ENCODE measurements at places on chromosomes 2 and 18.

DNA sequence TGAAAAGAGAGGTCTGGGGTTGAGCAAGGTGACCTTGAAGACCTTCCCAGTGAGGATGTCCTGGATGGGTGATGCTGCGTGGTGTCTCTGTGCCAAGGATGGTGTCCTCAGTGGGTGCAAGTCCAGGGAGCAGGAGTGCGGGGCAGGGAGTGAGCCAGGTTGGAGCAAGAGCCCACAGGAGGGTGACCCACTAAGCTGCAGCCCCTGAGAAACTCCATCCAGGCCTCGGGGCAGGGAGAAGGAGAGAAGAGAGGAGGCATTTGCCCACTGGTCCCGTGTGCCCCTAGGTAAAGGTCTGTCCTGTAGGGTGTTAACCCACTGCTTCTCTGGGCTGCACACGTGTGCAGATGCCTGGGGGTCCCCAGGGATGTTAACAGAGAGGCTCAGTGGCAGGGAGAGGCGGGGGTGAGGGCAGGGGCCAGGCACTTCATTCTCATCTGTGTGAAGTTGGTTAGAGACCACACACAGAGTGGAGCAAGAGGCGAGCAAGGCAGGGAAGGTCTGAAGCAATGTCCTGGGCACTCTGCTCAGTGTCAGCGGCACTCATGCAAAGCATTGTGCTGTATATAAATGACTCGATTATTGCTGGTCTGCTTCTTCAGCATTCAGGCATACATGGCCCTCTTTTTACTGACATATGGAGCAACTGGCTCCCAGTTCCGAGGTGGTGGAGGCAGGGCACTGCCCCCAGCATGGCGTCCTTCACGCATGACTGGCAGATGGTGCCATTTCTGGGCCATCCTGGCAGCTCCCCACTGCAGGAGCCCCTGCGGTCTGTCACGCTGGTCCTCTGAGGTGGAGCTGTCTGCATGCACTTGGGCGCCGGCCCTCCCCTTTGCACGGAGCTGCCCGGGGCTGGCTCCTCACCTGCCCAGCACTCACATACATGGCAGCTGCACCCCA is 117.2 kb upstream of the HS6ST1 start:
- no peak for DNase-seq

- no peak for DNase-seq
Measured at GRCh38 chr2:96602330-96602823, 35.7 kb downstream of the KANSL3 start.

DNA sequence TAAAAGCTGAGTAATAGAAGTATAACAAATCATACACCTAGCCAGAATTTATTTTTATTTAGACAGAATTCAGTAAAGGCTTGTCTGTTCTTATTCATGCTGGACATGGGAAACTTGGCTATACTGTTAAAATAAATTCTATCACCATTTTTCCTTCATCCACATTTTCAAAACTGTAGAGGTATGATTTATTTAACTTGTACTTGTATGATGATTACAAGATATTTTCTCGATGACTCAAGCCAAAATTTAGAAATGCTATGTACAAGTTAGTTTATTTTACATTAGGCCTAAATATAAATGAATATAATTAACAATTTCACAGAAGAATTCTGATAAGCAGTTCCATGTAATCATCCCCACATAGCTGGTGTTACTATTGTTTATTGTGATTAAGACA is 194.8 kb upstream of the DOK6 start:
- no peak for DNase-seq

DNA sequence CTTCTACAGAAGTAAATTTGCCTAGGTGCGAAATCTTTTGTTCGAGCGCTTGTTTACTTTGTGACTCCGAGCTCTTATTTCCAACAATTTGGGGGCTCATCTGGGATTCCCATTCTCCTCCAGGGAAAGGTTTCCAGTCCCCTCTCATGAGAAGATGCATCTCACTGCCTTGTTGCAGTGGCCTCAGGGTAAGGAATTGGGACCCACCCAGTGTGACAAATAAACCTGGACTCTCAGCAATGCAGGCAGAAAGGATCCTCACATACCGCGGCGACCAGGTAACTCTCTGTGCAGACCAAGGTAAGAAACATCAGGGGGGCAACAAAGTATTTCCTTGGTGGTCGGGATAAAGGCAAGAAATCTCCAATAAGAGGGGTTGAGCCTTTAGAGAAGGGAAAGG is 1169.3 kb downstream of the DSC3 start:
- no peak for DNase-seq

DNA sequence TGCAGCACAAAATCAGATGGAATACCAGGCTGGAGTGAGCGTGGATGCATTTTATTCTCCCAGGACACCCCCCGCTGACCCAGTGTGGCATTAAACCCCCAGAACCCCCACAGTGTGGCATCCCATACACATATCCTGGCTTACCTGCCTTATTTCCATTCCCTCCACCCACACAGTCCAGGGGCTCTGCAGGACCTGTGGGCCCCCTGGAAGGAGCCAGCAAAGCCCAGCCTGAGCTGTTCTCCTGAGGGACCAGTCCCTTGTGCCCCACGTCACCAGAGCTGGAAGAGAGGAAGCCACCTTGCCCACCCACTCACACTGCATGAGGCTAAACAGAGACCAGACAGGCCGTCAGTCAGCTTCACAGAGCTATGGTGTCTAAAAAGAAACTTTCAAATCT is 20.1 kb downstream of the ST8SIA5 start:
- DNase-seq: no peak

GRCh38 chr2:205969584-205969983 is 116.4 kb downstream of the INO80D start:
- no peak for DNase-seq

DNA sequence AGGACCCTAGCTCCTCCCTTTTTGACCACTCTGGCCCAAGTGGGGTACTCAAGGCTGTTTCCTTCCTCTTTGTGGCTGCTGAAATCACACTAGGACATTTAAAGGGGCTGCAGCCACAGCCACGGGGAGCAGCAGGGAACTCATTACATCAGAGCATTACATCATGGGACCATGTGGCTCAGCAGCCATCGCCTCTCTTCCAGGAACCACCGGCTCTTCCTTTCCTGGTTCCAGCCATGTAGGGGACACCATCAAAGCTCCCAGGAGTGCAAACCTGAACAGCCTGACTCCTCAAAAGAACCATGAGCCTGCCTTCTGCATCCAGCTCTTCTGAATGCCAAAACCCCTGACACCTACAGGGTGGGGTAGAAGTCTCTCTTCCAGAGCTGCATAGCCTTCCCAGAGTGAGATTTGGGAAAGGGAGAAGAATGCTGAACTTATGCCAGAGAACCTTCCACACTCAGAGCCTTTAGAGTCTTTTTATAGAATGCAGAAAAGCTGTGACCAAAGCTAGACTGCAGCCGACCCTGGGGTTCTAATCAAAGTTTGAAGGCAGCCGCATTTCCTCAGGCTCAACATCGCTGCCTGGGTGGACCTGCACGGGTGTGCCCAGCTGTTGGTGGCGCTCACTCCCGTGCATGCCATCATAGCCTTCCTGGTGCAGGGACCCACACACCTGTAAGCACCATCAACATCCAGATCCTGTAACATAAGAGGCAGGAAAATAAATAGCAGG is 121.7 kb downstream of the KLHL29 start:
- DNase-seq: no peak

- DNase-seq: no peak
Measured at GRCh38 chr18:50707855-50708469, 111.9 kb downstream of the MRO start.

GRCh38 chr2:225650041-225650440 is 250.5 kb downstream of the NYAP2 start:
- no peak for DNase-seq

- no peak for DNase-seq
Measured at GRCh38 chr18:32881009-32881408, 108.2 kb upstream of the KLHL14 start.

DNA sequence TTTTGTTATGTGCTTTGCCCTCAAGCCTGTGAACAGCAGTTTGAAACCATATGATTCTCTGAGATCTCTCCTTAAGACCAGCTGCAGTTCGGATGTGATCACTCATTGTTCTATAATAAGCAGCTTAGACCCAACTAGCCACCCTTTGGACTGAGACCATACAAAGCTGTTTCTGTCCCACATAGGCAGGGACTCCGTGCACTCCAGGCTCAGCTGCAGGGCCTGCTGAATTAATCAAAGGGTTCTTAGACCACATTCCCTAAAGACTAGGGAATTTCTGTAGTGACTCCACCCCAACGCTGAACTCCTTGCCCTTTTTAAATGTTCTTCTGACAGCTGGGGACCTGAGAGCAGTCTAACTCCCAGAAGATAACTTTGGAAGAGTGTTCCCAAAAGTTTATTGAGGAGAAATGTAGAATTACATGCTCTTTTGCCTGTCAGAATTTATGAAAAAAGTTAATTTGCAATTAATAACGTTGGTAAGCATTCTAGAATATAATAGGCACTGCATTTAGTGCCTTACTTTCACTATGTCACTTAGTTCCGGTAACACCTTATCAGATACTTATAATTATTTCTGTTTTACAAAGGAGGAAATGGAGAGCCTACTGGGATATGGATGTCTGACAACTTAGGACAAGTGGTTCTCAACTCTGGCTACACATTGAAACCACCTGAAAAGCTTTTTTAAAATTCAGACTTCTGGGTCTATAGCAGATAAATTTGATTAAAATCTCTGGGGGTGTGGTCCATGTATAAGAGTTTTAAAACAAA is 42.3 kb downstream of the GULP1 start:
- no peak for DNase-seq

DNA sequence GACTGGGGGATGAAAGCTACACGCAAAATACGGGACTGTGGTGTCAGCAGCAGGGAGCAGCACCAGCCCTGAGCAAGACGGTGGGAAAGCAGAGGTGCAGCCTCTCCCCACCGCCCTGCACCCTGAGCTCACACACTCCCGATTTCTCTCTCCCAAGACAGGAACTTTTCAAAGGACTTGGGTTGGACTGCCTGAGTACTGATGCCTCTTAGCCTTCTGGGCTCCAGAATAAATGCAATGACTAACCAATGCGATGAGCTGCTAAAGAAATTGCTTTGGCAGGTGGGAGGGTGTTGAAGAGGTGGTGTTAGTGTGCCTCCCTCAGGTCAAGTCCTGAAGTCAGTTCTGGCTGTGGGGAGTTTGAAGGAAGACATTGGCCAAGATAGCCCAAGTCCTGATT is 9.6 kb downstream of the TRIM54 start:
- no peak for DNase-seq

GRCh38 chr2:35821675-35822074 is 533.9 kb upstream of the CRIM1 start:
- DNase-seq: no peak

GRCh38 chr2:230660294-230661060 is 52.2 kb upstream of the CAB39 start:
- peak; percentile 44 for DNase-seq

DNA sequence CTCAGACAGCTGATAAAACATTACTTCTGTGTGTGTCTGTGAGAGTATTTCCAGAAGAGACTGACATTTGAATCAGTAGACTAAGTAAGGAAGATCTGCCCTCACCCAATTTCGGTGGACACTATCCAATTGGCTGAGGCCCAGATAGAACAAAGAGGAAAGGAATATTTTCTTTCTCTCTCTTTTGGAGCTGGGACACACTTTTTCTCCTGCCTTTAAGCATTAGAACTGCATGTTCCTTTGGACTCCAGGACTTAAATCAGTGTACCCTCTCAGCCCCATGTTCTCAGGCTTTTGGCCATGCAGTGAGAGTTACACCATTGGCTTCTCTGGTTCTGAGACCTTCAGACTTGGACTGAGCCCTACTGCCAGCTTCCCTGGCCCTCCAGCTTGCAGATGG is 3.3 kb upstream of the SRBD1 start:
- no peak for DNase-seq

DNA sequence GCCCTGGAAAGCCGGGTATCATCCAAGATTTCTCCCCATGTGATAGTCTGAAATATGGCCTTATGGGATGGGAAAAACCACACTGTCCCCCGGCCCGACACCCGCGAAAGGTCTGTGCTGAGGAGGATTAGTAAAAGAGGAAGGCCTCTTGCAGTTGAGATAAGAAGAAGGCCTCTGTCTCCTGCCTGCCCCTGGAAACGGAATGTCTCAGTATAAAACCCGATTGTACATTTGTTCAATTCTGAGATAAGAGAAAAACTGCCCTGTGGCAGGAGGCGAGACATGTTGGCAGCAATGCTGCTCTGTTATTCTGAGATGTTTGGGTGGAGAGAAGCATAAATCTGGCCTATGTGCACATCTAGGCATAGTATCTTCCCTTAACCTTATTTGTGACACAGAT is 26.8 kb downstream of the RUFY4 start:
- no peak for DNase-seq

- no peak for DNase-seq
Measured at GRCh38 chr2:227436436-227437174, 35.4 kb upstream of the AGFG1 start.

DNA sequence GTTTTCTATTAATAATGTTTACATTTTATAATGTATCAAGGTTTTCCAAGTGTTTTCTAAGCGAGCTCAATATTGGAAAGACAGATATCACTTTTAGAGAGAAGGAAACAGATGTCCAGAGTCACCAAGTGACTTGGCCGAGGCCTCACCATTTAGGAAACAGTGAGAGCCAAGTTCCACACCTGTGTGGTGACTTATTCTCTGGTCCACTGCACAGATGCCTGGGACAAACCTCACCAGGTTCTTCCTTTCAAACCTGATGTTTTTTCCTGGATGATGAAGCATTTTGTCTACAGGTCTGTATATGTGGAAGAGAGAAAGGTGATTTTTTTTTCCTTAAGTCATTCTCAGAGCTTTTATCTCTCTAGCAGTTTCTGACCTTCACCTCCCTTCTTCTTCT is 280.7 kb downstream of the LPIN1 start:
- no peak for DNase-seq

DNA sequence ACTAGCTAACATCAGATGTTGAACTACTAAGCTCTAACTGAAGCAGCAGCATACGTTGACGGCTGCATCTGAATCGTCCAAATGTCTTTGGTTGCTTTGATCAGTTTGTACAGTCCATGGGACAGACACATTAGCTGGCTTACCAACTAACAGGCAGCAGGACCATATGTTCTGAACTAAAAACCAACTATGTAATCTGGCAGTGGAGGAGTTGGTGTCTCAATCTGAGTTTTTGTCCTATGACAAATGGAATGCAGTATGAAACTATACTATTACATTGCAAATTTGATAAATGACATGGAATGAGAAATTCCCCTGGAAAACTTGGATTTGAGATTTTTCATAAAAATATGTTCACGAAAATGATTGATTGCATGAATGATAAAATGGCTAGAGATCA is 79.5 kb downstream of the EPHA4 start:
- no peak for DNase-seq

DNA sequence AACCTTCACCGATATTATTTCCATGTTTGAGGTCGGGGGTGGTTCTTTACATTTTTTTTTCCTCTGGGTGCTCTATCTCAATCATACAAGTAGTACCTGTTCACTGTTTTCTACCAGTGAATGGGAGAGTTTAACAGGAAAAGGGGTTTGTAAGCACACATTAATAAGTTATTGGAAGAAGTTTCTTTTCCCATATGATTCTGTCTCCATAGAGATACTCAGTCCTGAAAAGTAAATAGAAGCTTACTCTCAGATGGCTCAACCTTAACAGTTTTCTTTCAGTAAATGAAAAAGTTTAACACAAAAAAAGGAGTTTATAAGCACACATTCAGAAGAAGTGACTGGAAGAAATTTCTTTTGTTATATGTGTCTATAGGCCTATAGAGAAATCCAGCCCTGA is 995.6 kb upstream of the SLC39A10 start:
- no peak for DNase-seq

- no peak for DNase-seq
Measured at GRCh38 chr2:217864963-217865772, 137.6 kb downstream of the TNS1 start.

GRCh38 chr18:75472396-75472795 is 44.9 kb upstream of the SMIM21 start:
- DNase-seq: no peak

Data from C1 segment of cervical spinal cord (tissue), 14 donors.